ENCODE measurements at places on chromosomes 3 and 15.

DNA sequence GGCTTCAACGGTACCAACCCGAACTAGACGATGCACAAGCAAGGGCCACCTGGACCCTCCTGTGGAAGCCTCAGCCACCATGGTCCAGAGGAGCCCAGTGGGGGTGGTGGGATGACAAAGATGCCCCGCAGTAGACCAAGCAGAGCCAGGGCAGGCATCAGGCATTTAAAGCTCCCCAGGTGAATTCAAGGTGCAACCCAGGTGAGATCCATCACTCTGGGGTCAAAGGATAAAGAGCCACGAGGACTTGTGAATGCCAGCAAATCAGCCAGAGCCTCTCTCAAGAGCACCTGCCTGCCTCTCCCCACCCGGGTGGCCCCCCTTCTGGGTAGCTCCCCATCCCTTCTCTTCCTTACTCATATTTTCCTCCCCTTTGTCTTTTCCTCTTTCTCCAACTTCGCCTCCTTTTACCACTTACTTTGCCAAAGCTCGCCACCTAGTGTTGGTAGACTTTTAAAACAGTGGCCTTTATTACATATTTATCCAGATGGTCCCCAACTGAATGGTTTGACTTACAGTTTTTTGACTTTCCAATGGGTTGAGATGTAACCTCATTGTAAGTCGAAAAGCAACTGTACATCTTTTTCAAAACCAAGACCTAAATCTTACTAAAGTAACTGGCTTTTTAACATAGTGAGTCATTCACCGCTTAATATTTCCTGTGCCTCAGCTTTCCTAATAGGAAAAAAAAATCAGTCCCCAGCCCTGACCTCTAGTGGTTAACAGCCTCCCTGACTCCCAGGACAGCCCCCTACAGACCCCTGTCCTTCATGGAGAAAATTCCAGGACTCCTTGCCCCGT is 18.8 kb downstream of the PLA2G4F start:
- DNase-seq = no peak

GRCh38 chr3:46393011-46393410 is 13.9 kb downstream of the CCR5AS start:
- no peak for DNase-seq

GRCh38 chr3:156675830-156676767 is 1.7 kb downstream of the TIPARP start:
- DNase-seq = peak; percentile 79

DNA sequence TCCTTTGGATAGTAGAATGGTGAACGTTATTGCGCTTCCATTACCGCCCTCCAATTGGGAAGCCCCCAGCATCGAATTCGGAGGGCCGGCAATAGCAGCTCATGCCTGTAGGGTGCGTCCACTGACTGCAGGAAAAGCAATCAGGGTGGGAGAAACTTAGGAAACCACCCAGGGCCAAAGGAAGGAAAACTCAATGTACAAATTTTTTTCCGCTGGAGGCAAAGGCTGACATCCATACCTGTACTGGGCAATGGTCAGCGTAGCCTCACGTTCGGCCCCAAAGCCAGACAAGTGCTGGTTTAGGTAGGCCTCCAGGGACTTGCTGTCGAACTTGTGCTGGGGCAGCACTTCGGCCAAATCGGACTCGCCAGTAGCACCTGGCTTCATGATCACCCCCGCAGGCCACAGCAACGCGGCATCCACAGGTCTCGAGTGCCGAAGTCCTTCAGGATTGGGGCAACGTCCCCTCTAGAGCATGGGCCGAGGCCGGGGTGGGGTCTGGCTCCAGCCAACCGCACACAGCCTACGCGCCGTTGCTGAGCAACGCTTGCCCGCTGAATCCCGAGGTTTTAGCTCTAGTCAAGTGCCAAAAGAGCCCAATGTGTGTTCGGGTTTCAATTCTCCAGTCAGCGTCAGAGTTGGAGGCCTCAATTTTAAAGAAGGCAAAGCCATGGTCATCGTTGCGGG is at the start of gene ACAD11:
ACAD11 (minus strand) TSS at position 445 of the 687 bp plus-strand sequence; CDS start at position 387, 58 bp downstream.
- DNase-seq = peak; percentile 85

DNA sequence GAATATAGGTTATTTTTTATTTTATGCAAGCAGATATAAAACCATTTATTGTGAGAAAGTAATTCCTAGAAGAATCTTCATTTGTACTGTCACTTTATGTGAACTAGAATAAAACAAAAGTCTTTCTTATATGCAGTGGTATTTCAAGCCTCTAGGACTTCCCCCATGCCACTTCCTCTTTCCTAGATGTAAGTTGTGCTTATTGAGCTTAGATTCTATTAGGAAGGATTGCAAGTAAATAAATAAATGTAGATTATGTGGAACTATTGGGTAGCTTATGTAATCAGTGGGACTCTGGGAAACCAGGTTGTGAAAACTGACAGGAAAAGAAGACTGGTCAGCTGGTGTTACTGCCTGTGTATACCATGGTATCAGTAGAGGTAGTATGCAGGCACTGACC is 169.7 kb downstream of the RSRC1 start:
- DNase-seq = no peak

GRCh38 chr3:45790596-45790995 is 5.7 kb downstream of the SLC6A20 start:
- DNase-seq = peak; percentile 30

- no peak for DNase-seq
Measured at GRCh38 chr3:25433868-25434267, 5.8 kb downstream of the RARB start.

- no peak for DNase-seq
Measured at GRCh38 chr3:71581457-71582035, 2.0 kb downstream of the FOXP1 start.

DNA sequence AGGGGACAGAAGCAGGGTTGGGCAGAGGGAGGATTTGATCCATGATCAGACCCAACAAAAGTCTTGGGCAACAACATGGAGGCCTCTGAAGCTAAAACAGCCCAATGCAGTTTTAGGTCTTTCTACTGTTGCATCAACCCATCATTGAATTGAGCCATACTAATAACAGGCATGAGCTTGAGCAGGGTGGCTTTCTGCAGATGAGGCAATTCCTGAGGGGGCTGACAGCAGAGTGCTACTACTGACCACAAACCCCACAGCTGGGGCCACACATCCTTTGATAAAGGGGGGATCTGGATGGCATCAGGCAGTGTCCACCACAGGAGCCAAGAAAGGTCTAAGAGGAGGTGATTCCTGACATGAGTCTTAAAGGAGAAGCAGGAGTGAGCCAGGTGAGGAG is 517.0 kb upstream of the PPP2R3A start:
- no peak for DNase-seq

DNA sequence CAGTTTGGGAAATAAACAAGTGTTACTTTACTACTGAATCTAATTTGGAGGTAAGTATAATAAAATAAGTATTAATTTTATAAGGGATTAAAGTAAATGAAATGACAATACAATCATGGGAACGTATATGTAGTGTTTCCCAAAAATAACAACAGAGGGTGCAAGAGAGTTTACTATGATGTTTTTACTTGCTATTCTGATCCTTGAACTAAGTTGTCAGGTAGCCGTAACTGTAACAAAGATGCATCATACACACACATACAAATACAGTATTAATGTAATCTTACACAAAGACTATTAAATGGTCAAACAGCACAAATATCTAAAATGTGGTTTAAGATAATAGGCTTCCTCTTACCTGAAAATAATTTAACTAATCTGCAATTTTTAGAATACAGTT is 311.4 kb downstream of the TBC1D5 start:
- no peak for DNase-seq

DNA sequence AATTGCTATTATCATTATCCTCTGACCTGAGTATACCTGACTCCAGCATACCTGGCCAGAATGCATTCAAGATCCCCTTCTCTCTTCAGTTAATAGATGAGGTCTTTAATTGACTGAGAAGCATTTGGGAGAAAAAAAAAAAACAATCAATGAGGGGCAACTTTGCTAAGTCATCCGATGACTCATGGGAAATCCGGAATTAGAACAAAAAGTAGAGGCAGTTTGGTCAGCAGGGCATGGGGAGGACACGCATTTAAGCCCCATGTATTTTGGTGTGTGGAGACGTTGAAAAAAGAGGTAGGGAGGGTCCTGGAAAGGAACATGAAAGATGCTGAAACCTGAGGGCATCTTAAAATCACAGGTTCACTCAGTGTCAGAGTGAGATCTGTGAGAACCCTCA is 256.2 kb downstream of the RORA start:
- no peak for DNase-seq

GRCh38 chr15:39099524-39099923 is 481.4 kb upstream of the THBS1 start:
- DNase-seq = no peak

GRCh38 chr3:18505056-18505455 is 79.9 kb upstream of the SATB1 start:
- DNase-seq = no peak

DNA sequence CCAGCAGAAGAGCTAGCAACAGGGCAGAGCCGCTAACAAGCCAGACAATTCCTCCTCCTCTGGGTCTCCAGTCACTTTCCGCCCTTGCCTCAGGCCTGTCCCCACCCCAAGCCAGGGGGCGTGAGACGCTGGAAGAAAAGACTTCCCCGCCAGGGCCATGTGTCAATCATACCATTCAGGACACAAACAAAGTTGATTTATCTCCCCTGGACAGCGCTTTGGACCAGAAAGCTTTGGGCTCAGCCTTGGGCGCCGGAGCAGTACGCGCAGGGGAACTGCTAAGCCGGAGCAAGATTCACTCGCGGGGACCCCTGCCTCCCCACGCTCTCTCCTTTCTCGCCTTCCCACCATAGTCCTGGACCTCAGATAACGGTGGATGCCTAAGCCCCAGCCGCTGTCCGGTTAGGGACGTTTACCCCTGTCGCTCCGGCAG is 479 bp downstream of the LRRC2 start:
- DNase-seq = no peak

- no peak for DNase-seq
Measured at GRCh38 chr15:78055919-78056713, 21.4 kb downstream of the TBC1D2B start.

DNA sequence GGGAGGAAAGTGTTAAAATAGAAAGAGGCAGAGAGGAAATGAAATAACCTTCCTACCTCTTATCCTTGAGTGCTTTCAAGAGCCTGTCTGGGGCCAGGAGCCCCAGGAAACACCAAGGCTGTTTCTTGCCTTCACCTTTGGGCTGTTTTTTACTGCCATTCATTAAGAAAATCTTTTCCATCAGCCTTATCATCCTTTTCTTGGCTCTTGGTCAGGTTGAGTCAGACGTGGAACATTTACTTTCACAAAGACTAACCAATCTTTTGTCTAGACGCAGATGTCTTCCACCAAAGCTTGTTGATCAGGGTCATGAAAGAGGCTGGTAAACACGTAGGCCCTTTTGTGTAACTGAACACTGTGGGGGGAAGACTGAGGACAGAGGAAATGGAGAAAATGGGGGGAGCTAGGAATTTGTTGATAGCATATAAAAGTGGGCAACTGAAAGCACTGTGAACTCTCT is 151.0 kb upstream of the THBS1 start:
- no peak for DNase-seq

- DNase-seq = no peak
Measured at GRCh38 chr3:36969540-36970432, 23.1 kb downstream of the EPM2AIP1 start.

- no peak for DNase-seq
Measured at GRCh38 chr3:72186400-72186855, 401.5 kb upstream of the PROK2 start.

- DNase-seq = no peak
Measured at GRCh38 chr3:13425689-13426088, 5.6 kb upstream of the NUP210 start.

DNA sequence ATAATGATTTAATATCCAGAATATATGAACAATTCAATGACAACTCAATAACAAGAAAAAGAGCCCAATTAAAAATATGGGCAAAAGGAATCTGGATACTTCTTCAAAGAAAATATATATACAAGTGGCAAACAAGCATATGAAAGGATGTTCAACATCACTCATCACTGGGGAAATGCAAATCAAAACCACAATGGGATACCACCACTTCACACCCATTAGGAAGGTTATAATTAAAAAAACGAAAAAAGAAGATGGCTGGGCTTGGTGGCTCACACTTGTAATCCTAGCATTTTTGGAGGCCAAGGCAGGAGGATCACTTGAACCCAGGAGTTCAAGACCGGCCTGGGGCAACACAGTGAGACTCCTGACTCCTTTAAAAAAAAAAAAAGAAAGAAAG is 4.1 kb downstream of the CCDC12 start:
- DNase-seq = no peak

DNA sequence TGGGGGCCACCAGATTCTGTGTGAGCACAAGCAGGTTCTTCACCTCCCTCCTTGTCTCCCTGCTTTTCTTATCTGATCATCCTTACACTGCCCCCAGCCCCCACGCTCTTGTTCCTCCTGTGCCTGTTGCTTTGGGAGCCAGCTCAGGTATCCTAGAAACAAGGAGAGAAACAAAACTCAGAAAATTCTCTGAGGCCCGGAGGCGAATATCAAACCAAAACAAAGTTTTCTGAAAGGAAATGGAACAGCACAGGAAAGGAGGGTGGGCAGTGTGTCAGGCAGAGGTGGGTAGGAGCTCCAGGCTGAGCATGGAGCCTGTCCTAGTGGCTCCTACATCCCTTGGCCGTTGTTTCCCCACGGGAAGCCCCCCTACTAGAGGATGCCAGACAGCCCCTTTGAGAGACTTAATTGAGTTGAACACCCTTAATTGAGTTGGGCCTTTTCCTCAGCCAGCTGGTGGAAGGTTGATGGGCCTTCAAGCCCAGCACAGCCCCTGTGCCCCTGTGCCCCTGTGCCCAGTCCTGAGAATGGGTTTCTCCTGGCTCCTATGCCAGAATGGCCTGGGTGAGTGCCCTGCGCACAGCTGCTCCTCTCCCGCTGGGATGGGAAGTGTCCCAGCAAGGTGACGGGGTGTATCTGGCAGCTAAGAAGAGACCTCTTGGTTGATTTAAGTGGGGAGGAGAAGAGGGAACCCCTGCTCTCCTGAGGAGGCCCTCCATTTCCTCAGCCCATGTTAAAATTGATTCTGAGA is 22.8 kb upstream of the JMJD7 start:
- no peak for DNase-seq

GRCh38 chr15:77067691-77068367 is 3.1 kb downstream of the TSPAN3 start:
- no peak for DNase-seq

DNA sequence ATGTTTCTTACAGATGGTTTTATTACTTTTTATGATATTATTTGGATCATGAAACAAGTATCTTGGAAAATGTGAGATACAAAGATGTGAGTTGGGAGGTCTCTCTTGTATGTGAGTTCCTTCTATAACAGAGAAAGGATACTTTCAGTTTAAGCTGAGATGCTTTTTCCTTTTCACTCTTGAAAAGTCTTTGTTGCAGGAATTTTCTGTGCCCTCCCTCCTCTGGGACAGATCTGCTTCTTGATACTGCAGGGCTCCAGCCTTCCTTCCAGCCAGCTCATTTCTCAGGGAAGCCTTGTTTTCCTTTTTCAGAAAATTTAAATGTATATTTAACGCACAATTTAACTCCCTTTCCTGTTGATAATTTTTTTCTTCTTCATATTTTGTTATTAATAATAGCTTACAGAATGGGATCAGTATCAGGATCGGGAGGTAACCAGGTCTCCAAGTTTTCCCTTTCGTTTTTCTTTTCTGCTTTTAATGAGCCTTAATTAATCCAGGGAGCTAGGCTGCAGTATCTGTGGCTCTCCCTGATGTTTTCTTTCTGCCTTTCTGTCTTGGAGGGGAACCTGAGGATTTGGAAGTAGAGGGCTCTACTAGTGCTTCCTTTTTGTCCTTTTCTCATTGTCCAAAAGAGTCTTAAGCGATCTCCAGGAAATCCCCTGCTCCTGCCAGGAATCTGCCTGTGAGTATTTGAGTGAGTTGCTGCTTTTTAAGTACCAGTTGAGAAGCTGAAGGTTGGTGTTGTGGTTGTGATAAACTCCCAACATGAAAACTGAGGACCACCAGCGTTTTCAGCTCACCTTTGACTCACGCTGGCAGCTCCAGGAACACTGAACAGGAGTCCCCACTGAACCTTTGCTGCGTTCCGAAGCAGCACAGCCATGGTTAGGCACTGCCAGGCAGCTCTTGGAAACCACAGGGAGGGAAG is 105.7 kb downstream of the IGF1R start:
- no peak for DNase-seq

All from ascending aorta (tissue), 2 donors.